ENCODE measurements at places on chromosomes 3 and 15. TPM values are rescaled to one million over a fixed set of nuclear protein-coding genes. Genes with fewer than 3 reads are reported as not detected.

Gene GPR87
- total RNA-seq: 15.5 TPM

Gene UBA7
- total RNA-seq: 26.2 TPM

Gene GPR27
- 2.0 TPM for total RNA-seq

Gene ANO10
- 45.4 TPM for total RNA-seq

Gene GOLGA6L4
- total RNA-seq: 3.3 TPM

Gene LDHAL6B
- total RNA-seq: not detected

Gene OIP5
- total RNA-seq: 1.7 TPM

Gene ISL2
- total RNA-seq: 2.1 TPM

Gene PSTPIP1
- total RNA-seq: not detected

Gene SERPINI1
- total RNA-seq: 45.0 TPM

Gene NOX5
- 0.09 TPM for total RNA-seq

Gene SEMA5B
- 1.0 TPM for total RNA-seq

Gene TM6SF1
- total RNA-seq: 2.1 TPM

Gene LEKR1
- total RNA-seq: 0.43 TPM

Gene RLBP1
- total RNA-seq: not detected

Gene ACY1
- 21.1 TPM for total RNA-seq

Gene CFAP100
- total RNA-seq: not detected

Gene COLQ
- total RNA-seq: 1.2 TPM

Gene BCL2A1
- total RNA-seq: not detected

Gene RNF7
- total RNA-seq: 166 TPM

Gene SCN11A
- 0.20 TPM for total RNA-seq

Gene LRRC31
- total RNA-seq: not detected

Gene IMPG2
- 0.26 TPM for total RNA-seq

Gene FXR1
- 173 TPM for total RNA-seq

Gene CCK
- not detected for total RNA-seq

Gene RSL24D1
- 76.1 TPM for total RNA-seq

Gene CHL1
- total RNA-seq: not detected

Gene BCHE
- 9.2 TPM for total RNA-seq
